ENCODE measurements at places on chromosomes 16 and 17.
A peak's percentile ranks its signal among the peaks of the same experiment; 100 is the strongest.

- no peak for DNase-seq
Measured at GRCh38 chr17:61076621-61077031, 323.0 kb upstream of the TBX2 start.

DNA sequence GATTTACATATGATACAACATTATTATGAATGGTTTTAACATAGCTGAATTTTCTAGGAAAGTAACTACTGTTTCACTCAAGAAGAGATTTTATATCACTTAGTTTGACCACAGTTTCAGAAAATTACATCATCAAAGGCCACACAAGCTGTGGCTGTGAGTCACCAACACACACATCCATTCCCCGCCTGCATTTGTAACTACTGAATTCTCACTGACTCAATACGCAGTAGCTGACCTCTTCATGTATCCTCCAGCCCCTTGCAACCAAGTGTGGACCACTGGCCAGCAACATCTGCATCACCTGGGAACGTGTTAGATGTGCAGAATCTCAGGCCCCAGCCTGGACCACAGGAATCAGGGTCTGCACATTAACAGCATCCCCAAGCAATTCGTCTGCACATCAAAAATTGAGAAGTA lies 197.6 kb downstream of the XYLT1 start:
- no peak for DNase-seq

DNA sequence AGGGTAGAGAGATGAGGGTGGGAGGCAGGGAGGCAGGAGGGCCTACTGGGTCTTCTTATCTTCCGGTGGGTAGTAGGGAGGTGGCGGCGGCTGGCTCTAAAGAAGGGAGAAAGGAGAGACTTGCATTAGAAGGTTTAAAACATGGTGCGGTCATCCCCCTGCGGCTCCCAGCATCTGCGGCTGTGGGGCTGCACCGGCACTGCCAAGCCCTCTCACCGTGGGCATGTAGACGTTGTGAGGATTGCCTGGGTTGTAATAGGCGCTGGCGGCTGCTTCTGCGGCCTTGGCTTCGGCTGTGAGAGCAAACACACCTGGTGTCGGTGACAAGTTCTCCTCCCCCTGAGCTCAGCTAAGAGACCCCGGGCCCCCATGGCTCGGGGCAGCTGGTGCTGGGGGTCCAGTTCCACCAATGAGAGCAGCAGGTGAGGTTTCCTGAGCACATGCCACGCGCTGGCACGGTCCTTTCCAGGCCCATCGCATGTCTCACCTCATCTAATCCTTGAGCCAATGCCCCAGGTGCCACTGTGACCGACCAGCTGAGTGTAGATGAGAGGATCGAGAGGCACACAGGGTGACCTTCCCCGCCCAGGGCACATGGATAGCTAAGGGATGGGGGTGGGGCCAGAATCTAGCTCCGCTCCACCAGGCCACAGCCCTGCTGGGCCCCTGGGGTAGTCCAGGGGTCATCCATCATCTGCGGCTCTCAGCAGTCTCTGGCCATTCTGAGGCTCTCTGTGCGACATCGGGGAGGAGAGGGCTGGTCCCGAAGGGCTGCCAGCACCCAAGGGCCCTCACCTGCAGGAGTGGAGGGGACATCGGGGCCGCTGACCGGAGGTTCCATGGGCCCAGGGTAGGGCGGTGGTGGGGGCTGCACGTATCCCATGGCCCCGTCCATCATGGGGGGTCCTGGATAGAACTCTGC lies 2.7 kb upstream of the UNC13D start:
- no peak for DNase-seq

DNA sequence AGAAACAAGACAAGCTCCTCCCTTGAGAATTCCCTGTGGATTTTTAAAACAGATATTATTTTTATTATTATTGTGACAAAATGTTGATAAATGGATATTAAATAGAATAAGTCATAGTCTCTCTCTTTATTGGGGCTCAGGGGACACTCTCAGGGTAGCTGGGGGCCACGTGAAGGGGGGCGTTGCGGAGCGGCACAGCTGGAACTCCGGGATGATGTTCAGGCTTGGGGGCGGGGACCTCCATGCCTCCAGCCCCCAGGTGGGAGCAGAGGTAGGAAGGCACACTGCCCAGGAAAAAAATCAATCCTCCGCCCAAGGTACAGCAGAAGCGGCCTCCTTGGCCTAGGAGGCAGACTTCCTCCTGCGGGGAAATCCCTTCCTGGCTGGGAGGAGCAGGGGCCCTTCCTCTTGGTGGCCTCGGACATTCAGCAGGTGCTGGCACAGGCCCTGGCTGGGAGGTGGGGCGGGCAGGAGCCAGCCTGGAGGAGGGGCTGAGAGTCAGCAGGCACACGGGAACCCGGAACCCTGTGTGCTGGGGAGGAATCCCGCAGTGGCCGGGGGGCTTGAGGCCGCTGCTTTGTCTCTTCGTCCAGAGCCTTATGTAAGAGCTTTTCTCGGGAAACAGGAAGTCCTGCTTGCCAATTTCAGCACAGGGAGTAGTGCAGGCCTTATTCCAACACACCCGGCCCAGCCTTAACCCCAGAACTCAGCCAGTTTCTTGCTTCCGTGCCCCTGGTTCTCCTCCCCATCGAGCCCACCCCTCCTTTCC lies 591 bp upstream of the TNFSF13 start:
- DNase-seq = no peak

DNA sequence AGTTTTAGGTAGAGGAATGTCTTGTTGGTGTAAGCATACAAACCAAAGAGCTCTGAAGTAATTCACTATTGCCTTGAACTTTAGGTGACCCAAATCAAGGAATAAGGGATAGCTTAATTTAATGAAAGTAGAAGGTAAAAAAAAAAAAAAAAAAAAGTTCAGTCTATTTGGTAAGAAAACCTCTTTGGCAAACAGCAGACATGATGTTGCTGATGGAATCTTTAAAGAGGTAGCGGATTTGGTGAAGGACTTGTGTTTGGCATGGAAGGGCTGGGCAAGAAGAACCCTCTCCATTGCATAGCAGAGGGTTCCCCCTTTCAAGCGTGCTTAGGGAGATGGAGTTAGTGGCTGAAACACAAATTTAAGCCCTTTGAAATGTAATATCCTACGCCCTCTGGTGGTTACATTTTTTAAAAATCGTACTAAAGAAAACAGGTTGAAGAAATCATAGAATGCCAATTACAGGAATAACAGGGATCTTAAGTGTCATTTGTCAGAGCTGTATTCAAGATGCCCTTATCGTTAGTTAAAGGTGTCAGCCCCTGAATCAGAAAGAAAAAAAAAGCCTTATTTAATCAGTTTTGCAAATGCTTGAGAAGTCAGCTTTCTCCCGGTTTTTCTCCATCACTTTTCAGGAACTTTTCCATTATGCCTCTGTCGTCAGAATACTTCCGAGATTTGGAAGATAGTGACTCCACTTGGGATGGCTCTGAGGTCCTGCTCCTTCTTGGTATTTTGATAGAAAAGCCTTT lies 383.1 kb downstream of the KCNJ2 start:
- DNase-seq = no peak

DNA sequence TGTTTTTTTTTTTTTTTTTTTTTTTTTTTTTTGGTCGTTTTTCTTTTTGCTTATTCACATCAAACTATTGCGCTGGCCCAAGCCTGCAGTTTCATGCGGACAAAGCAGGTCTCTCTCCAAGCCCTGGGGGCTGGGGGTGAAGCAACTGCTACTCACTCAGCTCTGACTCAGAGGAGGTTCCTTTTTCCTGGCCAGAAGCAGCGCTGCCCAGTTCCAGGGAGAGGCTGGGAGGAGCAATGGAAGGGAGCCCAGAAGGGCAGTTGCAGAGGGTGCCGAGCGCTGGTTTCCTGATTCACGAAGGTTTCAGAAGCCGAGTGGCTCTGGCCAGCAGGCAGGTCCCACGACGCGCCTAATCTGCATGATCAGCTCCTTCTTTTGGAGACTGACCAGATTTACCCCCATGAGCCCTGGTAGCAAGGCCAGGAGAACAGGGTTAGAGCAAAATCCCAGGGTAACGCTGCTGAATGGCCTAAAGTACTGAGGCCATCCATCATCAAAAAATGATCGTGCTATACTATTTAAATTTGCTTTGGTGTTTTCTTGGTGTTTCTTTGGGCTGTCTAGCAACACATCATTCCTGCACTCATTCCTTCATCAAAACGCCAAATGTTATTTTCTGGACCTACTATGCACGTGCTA lies 144.7 kb upstream of the SOX9 start:
- DNase-seq = no peak

DNA sequence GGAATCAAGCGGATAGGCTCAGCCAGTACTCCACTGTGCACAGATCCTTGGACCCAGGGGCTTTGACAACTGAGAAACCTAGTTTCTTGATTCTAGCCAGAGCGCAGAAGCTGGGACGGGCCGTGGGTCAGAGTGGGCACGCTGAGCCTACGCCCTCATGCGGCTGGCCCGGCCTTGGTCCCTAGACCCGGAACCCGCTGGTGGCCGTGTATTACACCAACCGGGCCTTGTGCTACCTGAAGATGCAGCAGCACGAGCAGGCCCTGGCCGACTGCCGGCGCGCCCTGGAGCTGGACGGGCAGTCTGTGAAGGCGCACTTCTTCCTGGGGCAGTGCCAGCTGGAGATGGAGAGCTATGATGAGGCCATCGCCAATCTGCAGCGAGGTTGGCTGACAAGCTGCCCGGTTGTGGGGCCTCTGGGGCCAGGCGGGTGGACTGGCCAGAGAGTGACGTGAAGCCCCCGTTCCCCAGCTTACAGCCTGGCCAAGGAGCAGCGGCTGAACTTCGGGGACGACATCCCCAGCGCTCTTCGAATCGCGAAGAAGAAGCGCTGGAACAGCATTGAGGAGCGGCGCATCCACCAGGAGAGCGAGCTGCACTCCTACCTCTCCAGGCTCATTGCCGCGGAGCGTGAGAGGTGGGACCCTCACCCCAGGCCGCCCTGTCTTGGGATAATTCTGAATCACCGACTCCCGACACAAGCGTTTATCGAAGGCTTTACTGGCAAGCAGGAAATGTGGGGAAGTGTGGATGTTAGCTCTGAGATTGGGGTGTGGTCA lies 946 bp downstream of the STUB1 start:
- DNase-seq = no peak

DNA sequence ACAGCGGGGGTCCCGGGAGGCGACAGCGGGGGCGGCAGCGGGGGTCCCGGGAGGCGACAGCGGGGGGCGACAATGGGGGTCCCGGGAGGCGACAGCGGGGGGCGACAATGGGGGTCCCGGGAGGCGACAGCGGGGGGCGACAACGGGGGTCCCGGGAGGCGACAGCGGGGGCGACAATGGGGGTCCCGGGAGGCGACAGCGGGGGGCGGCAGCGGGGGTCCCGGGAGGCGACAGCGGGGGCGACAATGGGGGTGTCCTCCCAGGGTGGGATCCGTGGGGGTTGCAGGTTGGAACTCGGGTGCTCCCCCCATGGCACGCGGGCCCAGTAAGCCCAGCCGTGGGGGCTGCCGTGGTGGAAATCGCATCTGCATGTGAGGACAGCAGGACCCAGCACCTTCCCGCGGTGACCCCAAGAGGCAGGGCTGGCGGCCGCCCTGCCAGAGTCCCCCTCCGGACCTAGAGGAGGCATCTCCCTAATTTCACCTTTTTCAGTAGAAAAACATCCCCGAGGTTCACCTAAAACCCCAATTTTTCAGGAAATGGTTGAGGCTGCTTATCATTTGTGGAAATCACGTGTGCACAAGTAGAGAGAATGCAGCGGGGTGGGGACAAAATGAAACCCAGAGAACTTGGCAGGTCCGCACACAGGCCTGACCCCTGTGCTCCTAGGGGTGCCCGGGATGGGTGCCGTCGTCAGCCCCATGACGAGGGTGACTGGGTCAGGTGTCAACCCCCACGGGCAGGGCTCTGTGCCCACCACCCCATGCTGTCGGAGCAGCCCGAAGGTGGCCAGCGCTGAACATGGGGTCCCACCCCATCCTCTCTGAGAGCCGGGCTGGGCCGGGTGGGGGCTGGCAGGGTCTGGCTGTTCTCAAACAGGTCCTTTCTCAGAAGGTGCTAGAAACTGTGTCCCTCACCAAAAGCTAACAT lies 10.5 kb upstream of the METRNL start:
- DNase-seq = no peak

GRCh38 chr17:37698132-37698910 lies 46.5 kb downstream of the HNF1B start:
- no peak for DNase-seq

- no peak for DNase-seq
Measured at GRCh38 chr16:22874394-22874793, 60.4 kb downstream of the HS3ST2 start.

DNA sequence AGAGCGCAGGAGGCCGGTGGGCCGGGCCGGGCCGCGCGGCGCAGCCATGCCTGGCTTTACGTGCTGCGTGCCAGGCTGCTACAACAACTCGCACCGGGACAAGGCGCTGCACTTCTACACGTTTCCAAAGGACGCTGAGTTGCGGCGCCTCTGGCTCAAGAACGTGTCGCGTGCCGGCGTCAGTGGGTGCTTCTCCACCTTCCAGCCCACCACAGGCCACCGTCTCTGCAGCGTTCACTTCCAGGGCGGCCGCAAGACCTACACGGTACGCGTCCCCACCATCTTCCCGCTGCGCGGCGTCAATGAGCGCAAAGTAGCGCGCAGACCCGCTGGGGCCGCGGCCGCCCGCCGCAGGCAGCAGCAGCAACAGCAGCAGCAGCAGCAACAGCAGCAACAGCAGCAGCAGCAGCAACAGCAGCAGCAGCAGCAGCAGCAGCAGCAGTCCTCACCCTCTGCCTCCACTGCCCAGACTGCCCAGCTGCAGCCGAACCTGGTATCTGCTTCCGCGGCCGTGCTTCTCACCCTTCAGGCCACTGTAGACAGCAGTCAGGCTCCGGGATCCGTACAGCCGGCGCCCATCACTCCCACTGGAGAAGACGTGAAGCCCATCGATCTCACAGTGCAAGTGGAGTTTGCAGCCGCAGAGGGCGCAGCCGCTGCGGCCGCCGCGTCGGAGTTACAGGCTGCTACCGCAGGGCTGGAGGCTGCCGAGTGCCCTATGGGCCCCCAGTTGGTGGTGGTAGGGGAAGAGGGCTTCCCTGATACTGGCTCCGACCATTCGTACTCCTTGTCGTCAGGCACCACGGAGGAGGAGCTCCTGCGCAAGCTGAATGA lies 606 bp downstream of the THAP11 start:
- peak; percentile 49 for DNase-seq

- no peak for DNase-seq
Measured at GRCh38 chr16:24977678-24978075, 37.5 kb downstream of the ARHGAP17 start.

DNA sequence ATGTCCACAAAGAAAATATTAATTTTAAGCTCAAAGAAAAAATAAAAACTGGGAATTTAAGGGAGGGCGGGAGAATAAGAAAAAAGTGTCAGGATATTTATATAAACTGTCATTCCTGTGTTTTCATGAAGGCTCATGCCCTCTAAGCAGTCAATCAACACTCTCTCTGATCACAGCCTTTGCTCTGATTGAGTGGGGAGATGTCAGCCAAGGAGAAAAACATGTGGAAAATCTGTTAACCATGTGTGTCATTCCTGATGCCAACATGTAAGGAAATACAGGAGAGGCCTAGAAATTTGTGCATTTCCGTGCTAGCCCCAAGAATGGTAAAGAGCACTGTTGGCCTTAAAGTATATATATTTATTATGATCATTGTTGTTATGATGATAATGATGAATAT lies 137.9 kb upstream of the IRX5 start:
- DNase-seq = no peak

- DNase-seq = no peak
Measured at GRCh38 chr17:49760296-49760695, 3.6 kb downstream of the FAM117A start.

- DNase-seq = peak; percentile 34
Measured at GRCh38 chr16:50699326-50700159, 6.1 kb downstream of the NOD2 start.

Data from T-helper 9 cell (primary cell).